ENCODE measurements at places on chromosomes 3 and 15.

- no peak for DNase-seq
- no peak overlapping the region for H3K27ac ChIP-seq
- H3K4me1 ChIP-seq: no peaks in the 10 kb centered on the region
- no peak overlapping the region for H3K4me3 ChIP-seq
- no peaks in the 10 kb centered on the region for H3K36me3 ChIP-seq
Observed at GRCh38 chr3:62134061-62134496, 239.3 kb downstream of the FEZF2 start.

DNA sequence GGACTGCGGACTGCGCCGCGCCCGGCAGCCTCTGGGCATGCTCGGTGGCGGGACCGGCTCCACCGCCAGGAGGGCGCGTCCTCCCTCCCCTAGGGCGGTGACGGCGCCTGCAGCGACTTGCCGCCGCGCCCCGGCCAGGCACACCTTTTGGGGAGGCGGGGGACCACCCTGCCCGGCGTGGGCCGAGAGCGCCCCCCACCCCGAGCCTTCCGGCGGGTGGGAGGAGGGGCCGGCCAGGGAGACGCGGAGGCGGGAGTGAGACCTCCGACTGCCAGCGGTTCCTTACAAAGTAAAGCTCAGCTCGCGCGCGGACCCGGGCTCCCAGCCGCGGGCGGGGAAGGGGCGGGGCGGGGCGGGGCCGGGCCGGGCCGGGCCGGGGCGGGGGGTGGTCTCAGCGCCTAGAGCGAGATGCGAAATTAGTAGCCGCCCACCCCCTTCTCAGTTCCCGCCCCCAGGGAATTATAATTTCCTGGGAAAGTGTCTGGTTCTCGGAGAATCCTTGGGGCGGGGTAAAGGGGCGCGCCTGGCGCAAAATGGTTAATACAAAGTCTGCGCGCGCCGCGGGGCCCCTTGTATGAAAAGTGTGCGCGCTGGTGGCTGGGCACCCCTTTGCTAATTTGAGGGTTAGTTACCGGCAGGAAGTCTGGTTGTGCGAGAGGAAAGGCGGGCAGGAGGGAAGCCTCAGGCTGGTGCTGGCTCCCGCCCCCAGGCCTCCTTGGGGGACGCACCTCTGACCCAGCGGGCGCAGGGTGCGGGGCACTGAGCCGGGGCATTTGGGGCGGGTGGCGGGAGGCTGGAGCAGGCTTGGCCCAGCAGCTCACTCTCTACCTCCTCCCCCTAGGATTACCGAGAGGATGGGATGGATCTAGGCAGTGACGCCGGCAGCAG, 224.8 kb upstream of the IL12A start:
- H3K4me1 ChIP-seq: peaks cover 64% of the 10 kb centered on the region
- H3K27me3 ChIP-seq: no peaks in the 10 kb centered on the region
- H3K4me3 ChIP-seq: peak overlapping the region; percentile 74
- DNase-seq: no peak

DNA sequence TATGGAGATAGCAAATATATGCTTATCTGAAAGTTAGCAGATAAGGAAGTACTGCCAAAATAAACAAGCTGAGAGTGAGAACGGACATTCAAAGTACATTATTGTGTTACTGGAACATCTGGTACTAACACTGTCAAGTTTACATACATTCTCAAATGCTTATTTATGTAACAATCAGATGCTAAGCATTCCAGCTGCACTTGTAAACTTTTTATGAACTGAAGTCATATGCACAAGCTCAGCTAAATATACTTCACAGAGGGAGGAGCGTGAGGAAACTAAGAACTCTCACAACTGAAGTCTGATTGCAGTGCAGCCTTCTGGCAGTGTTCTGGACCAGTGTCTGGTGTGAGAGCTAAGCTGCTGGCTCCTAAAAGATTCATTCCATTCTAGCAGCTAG, 223.7 kb upstream of the NANOGP8 start:
- no peak overlapping the region for H3K27ac ChIP-seq
- no peaks in the 10 kb centered on the region for H3K27me3 ChIP-seq
- H3K4me3 ChIP-seq: no peak overlapping the region
- DNase-seq: no peak
- H3K36me3 ChIP-seq: no peaks in the 10 kb centered on the region
- H3K4me1 ChIP-seq: no peaks in the 10 kb centered on the region

DNA sequence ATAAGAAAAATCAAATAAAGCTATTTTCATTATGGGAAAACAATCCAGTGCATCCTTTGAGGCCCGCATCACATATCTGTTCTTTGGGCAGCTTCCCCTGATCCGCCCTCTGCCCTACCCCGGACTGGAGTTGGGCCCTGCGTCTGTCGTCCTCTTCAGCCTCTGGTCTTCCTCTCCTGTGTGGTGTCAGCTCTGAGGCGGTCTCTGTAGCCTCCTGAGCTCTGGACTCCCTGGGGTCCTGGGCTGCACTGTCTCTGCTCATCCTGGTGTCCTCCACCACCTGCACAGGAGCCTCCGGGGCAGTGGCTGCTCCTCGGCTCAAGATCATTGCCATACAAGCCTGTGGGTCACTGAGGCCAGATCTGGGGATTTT, 7.4 kb upstream of the SNX22 start:
- H3K27ac ChIP-seq: no peak overlapping the region
- DNase-seq: no peak
- H3K4me1 ChIP-seq: no peaks in the 10 kb centered on the region
- H3K27me3 ChIP-seq: no peaks in the 10 kb centered on the region

GRCh38 chr15:73964736-73965093, 27.4 kb downstream of the STOML1 start:
- H3K36me3 ChIP-seq: no peaks in the 10 kb centered on the region
- no peak overlapping the region for H3K27ac ChIP-seq
- no peak for DNase-seq
- H3K27me3 ChIP-seq: no peaks in the 10 kb centered on the region
- H3K4me3 ChIP-seq: peak overlapping the region; percentile 50

Measured in esophagus squamous epithelium (tissue), 5 donors.